ENCODE measurements at places on chromosomes 11 and 22. TPM values are rescaled to one million over a fixed set of nuclear protein-coding genes. Genes with fewer than 3 reads are reported as not detected.

- DNase-seq = no peak
Observed at GRCh38 chr11:73990730-73991129, 8.1 kb upstream of the UCP2 start.

DNA sequence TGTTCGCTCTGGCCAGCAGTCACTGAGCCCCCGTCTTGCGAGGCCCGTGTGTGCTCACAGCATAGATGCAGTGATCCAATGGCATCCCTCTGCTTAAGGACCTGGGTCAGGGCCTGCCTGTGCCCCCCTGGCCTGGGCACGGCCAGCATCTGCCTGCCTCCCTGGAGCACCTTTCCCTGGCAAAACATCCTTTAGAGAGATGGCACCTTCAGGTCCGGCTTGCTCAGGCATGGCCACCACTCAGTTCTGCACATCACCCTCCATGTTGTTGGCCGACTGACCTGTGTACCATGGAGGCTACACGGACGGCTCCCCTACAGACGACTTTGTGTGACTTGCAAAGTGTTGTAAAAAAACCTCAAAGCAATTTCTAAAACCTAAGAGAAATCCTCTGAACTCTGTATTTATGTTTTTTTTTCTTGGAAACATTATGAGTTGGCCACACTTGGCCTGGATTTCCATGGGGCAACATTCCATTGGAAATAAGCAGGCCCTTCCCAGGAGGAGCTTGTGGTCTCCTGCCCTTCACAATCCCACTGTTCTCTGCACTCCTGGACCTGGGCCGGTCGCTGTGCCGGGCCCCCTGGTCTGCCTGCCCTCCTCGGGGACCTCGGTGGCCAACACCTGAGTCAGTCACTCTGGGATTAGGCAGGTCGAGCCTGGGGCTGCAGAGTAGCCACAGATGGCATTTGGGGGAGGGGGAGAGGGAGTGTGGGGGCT lies 592.4 kb downstream of the TBC1D22A start:
- no peak for DNase-seq

DNA sequence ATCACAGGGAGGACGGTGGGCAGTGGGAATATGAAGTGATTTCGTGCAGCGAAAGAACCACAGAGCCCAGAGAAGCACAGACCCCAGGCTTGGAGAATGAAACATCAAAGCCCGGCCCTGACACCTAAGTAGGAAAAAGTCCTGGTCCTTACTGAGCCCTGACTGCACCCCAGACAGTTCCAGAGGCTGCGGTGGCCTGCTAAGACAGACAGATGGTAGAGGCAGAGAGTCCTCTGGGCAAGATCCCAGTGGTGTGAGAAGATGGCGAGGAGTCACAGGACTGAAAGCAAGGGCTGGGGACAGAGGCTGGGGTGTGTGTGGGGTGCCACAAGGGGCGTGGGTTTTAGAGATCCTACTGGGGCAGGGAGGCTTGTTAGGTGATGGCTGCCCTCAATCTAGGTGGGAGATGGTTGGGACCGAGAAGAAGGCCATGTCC lies 3.7 kb downstream of the CBX6 start:
- no peak for DNase-seq

- DNase-seq = peak; percentile 16
Observed at GRCh38 chr11:107457205-107457557, 444 bp downstream of the CWF19L2 start.

GRCh38 chr11:4495487-4495886 lies 13.0 kb downstream of the OR52K1 start:
- peak; percentile 34 for DNase-seq

- DNase-seq = peak; percentile 55
Observed at GRCh38 chr22:24434471-24435322, 7.3 kb downstream of the ADORA2A start.

Gene MS4A3
- not detected for total RNA-seq

All from lung microvascular endothelial cell (primary cell).